Suppressor macrophage treated with lipopolysaccharide for 4 hours (primary cell): ENCODE measurements at places on chromosomes 2 and 18.

- DNase-seq: no peak
Measured at GRCh38 chr2:217114117-217114516, 254.3 kb upstream of the TNP1 start.

GRCh38 chr2:19753314-19753713 lies 148.5 kb downstream of the TTC32 start:
- DNase-seq: no peak

DNA sequence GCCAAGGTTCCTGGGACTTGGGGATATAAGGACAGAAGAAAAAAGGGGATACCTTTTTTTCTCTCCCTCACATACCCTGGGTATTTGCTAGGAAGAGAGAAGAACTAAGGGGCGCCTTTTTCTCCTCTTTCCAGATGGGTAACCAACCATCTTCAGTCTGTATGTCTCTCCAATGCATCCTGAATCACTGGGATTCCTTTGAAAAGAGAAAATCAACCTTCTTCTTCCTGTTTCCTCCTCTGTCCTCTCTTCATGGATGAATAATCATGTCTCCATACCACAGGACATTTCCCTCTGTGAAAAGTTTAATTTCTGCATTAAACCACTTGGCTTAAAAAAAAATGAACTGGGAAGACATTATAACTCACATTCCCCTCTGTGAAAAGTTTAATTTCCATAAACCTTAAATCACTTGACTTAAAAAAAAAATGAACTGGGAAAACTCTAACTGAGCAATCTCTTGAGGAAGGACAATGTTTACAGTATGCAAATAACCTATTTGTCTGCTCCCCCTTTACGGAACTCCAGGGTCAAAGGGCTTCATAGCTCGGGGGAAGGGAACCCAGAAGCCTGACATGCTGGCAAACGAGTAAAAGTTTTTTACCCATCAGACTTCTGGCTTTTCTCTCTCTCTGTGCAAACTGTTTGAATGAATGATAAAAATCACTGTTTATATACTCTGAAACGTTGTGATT lies 56.7 kb upstream of the FAM98A start:
- DNase-seq: no peak

- DNase-seq: no peak
Measured at GRCh38 chr2:54660752-54661151, 62.7 kb upstream of the EML6 start.

- no peak for DNase-seq
Measured at GRCh38 chr18:78271790-78272189, 707.8 kb upstream of the SALL3 start.

DNA sequence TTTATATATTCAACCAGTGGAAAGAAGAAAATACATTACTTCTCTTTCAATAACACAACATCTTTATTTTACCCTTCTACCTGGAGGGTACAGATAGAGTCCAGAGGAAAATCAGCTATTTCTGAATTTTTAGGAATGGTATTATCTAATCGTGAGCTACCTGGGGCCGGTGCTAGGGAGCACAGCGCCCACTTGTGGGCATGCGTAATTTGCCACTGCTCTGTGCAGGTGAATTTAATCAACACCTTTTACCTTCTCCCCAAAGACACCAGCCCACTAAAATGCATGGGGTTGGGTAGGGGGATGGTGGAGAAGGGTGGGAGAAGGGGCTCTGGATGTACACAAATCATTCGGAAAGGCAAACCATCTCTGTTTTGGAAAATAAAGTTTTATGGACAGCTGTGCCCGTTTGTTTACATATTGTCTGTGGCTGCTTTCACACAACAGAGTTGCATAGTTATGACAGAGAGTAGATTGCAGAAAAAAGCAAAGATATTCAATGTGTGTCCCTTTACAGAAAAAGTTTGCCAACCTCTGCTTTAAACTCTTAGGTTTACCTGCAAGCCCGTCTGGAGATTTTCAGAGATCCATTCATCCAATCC lies 51.5 kb upstream of the DCC start:
- DNase-seq: no peak

GRCh38 chr18:73923866-73924265 lies 223.8 kb downstream of the FBXO15 start:
- no peak for DNase-seq

- no peak for DNase-seq
Measured at GRCh38 chr2:164504253-164504652, 117.0 kb downstream of the GRB14 start.

DNA sequence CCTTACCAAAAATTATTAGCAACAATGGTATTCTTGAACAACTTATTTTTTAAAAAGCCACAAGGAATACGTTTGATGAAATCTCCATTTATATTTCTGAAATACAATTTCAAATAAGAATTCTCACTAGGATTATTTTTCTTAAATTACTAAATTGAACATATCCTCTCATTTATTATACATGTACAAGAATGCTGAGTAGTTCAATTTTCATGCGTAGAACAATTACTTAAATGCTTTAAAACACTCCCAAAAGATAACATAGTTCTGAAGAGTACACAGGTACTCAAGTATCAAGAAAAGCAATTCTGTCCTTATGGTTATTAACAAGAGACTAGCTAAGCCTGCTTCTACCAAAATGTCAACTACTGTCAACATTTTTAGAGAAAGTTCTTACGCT lies 268.1 kb downstream of the ZNF385B start:
- no peak for DNase-seq

- peak; percentile 71 for DNase-seq
Measured at GRCh38 chr18:9792565-9793245, 84.6 kb downstream of the RAB31 start.

GRCh38 chr2:119315241-119315925 lies 51.3 kb downstream of the C2orf76 start:
- peak; percentile 48 for DNase-seq

GRCh38 chr2:118473846-118474540 lies 373.5 kb downstream of the EN1 start:
- no peak for DNase-seq

DNA sequence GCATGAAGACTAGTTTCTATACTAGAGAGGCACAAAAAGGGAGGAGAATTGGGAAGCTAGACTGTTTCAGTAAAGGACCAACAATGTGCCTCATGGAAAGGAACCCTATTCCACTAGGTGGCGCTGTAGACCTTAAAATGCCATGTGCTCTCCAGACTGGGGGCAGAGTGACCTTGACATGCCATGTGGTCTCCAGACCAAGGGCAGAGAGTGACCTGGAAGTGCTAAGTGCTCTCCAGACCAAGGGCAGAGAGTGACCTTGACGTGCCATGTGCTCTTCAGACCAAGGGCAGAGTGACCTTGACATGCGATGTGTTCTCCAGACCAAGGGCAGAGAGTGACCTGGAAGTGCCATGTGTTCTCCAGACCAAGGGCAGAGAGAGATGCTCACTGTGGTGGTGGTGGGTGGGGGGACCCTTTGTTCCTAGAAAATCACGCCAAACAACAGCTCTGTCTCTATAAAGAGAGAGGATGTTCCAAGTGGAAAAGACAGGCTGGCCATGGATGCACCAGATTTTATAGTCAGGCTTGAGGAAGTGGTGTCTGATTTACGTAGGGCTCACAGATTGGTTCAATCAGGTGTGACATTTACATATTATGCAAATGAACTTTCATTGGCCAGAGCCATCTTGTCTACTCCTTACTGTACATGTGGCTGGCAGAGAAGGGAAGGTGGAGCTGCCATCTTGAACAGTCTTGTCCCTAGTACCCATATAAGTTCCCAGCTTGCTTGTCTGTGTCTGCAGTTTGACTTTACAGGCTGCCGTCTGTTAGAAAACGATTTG lies 344.0 kb upstream of the DDX18 start:
- DNase-seq: peak; percentile 23

DNA sequence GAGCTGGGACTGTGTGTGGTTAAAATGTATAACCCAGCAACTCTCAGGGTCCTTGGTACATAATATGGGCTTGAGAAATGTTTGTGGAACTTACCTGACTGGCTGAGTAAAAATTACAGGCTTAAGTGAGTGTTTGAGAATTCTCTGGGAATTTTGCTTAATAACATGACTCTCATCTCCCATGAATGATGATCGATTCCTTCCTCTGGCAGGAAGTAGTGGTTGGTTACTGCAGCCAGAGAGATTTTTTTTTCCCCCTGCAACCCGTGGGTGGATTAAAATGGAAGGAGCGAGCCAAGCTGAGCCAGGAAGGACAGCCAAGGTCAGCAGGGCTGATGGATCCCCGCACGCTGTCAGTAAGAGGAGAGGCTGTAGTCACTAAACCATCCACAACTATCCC lies 40.6 kb upstream of the RFX8 start:
- no peak for DNase-seq

GRCh38 chr2:43159797-43160196 lies 66.6 kb downstream of the ZFP36L2 start:
- no peak for DNase-seq

DNA sequence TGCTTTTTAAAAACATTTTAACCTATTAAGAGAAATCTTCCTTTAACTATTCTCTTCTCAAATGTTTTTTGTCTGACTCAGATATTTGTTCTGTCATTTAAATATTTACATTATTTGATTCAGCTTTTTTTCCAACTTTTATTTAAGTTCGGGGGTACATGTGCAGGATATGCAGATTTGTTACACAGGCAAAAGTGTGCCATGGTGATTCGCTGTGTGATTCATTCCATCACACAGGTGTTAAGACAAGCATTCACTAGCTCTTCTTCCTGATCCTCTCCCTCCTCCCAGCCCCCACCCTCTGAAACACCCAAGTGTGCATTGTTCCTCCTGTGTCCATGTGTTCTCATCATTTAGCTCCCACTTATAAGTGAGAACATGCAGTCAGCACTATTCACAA lies 19.4 kb downstream of the SP100 start:
- DNase-seq: no peak

- peak; percentile 43 for DNase-seq
Measured at GRCh38 chr2:195613922-195614321, 43.1 kb upstream of the SLC39A10 start.

- DNase-seq: no peak
Measured at GRCh38 chr18:64444819-64445218, 295.9 kb upstream of the LINC00305 start.

DNA sequence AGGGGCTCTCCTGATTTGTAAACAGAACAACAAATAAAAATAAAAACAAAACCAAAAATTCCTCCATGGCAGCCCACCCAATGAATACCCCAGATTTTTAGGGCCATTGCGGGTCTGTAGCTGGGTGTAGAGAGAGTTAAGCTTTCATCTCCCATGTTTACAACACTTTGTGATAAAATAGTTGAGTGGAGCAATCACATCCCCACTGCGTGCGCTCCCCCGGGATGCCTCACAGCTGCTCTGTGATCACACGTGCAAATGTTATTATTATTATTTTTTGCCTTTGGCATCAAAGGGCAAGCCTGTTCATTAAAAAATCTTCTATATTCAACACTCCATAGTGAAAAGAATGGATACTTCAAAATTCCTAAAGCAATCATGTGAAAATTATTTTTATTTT lies 118.0 kb downstream of the MBP start:
- DNase-seq: no peak

GRCh38 chr2:54945391-54946219 lies 104.6 kb downstream of the RTN4 start:
- no peak for DNase-seq

DNA sequence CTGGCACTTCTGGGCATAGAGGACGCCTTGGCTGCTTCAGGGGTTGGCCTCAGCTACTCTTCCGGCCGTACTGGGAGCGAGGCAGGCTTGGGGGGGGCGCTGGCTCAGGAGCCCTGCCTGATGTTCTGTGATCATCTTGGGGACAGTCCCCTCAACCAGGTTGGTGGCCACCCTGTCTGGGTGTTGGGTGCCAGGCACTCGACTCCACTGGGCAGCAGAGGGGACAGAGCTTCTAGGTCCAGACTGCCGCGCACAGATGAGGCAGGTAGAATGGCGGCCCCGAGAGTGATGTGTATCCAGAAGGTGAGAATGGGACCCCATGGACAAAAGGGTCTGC lies 84.9 kb downstream of the ASB1 start:
- no peak for DNase-seq

DNA sequence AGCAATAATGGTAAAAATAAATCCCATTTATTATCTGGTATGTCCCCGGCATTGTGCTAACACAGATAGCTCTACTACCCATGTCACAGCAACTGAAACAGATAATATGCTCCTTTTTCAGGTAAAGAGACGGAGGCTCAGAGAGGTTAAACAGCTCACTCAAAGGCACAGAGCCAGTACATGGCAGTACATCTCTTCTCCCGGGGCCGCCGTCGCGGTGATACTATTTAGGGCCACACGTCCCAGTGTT lies 693 bp upstream of the PDK1 start:
- DNase-seq: no peak

DNA sequence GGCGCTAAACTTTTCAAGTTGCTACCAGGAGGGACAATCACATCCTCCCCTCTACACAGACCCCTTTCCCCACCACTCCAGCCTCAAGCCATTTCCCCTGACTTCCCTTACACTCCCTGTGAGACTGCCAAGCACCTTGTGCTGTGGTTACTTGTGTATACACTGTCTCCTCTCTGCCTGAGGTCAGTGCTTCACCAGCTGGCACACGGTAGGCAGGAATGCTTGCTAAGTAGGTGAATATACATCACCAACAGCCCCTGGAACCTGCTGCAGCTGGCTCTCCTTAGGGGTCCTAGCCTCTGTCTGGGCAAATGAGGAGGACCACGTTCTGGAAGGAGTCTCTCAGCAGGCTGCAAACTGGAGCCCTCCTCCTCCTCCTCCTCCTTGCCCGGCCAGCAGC lies 38.3 kb upstream of the ACAA2 start:
- no peak for DNase-seq

GRCh38 chr2:191322828-191323506 lies 77.8 kb downstream of the MYO1B start:
- DNase-seq: no peak

DNA sequence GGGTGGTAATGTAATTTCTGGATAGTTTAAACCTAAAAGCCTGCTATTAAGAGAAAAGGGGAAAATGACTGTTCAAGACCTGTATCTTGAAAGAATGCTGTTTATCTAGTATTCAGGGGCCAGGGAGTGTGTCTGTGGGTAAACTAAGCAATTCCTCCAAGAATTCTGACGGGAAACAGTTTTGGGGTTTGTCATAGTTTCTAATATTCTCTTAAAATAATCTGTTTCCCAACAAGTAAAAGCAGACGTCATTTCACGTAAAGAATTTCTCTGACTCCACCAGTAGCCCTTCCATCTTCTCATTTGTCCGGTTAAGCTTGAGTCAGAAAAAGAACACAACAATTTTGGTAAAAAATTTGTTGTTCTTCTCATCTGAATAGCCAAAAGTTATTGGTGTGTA lies 232.1 kb upstream of the EPAS1 start:
- no peak for DNase-seq

DNA sequence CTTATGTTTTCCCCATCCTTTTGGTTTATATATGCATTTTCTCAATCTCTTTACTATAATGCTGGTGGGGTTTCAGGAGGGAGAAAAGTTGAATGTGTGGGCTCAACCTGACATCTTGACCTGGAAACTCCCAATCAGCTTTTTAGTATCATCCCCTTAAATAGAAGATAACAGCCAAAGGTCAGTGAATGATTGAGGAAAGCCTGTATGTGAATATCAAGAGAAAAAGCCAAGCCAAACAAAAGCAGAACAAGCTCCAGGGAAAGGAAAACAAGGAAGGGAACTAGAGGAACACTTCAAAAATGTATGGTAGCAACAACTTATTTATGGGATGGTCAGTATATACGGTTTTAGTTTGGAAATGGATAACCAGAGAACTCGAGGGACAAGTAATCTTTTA lies 28.3 kb upstream of the ATOH8 start:
- DNase-seq: no peak

GRCh38 chr18:26714739-26715138 lies 150.8 kb downstream of the AQP4 start:
- DNase-seq: peak; percentile 21
